ENCODE measurements at places on chromosomes 5 and 9.

GRCh38 chr9:82732928-82733327 is 330.0 kb downstream of the RASEF start:
- DNase-seq = no peak

GRCh38 chr9:36148311-36149051 is 11.9 kb downstream of the GLIPR2 start:
- no peak for DNase-seq

DNA sequence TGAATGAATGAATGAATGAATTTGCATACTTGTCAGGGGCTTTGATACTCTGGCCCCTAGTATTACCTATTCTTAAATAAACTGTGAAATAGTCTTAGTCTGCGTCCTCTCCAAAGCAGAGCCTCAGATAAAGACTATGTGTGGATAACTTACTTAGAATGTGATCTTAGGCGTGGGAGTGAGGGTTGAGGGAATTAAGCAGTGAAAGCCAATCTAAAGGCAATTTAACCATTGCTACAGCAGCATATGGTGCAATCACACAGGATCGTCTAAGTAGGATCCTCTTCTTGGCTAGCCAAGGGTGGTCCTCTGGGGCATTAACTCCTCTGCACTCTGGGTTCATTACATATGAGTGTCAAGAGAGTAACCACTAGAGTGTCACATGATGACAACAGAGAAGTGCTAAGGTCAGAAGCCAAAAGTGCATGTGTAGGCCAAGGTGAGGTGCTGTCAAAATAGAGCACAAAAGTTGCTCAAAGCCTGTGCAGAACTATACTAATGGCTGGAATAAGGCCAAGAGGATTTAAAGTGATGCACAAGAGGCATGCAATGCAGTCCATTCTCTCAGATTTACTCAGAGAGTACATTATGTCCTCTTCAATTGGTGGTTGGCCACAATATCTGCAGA is 274.4 kb upstream of the SEMA6A start:
- no peak for DNase-seq

GRCh38 chr9:125521462-125522327 is 185.3 kb downstream of the MAPKAP1 start:
- no peak for DNase-seq

- DNase-seq = no peak
Measured at GRCh38 chr9:14301583-14302021, 12.3 kb downstream of the NFIB start.

- DNase-seq = no peak
Measured at GRCh38 chr5:105956456-105957196, 1714.1 kb downstream of the EFNA5 start.

GRCh38 chr9:93601666-93602065 is 25.3 kb downstream of the PHF2 start:
- DNase-seq = no peak

GRCh38 chr9:35826071-35826701 is 2.3 kb downstream of the FAM221B start:
- DNase-seq = peak; percentile 66

GRCh38 chr5:133423011-133423617 is 189.2 kb downstream of the FSTL4 start:
- DNase-seq = no peak

- DNase-seq = no peak
Measured at GRCh38 chr5:75381456-75381855, 44.4 kb downstream of the HMGCR start.

- no peak for DNase-seq
Measured at GRCh38 chr9:87605676-87606075, 108.0 kb downstream of the DAPK1 start.

DNA sequence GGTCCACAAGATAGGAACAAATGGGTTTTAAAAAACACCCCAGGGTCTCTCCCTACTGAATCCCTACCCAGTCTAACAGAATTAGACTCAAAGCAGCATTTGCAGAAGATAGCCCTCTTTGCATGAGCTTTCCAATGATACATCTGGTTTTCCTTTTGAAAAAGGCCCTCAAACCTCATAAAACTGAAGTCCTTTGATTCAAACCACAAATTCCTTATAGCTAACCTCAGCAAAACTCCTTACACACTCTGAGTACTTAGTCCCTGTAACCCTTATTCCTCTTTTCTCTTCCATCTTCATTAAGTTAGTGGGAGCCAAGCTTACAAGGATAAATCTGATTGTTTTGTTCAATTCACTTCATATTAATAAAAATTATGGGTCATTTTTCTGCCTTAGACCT is 90.5 kb upstream of the TNC start:
- no peak for DNase-seq

DNA sequence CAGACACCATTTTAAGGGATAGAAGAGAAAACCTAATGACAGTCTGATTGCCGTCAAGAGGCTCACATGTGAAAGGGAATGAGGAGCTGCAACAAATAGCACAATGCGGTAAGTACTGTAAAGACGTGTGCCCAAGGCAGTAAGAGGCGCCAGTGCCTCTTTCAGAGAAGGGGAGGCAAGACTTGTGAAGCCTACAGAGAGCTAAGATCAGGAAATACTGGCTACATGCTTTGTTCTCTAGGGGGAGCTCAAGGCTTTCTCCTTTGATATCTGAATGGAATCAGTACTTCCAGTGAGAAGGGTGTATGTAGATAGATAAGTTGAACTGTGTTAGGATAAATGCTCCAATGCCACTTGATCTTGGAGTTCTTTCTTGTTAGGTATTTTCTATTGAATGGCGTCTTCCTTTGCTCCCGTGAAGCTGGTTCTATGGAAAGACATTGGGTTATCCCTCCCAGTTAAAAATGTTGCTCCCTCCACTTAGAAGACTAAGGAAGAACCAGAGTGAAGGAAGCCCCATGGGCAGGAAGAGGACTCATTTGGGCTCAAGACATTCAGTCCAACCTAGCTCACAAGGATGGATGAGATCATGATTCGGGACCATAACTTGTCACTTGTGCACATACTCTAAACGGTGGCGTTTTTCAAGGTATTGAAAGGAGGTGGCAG is 23.5 kb upstream of the ALDOB start:
- peak; percentile 69 for DNase-seq

GRCh38 chr9:82184524-82184923 is 196.0 kb downstream of the SPATA31D1 start:
- DNase-seq = no peak

DNA sequence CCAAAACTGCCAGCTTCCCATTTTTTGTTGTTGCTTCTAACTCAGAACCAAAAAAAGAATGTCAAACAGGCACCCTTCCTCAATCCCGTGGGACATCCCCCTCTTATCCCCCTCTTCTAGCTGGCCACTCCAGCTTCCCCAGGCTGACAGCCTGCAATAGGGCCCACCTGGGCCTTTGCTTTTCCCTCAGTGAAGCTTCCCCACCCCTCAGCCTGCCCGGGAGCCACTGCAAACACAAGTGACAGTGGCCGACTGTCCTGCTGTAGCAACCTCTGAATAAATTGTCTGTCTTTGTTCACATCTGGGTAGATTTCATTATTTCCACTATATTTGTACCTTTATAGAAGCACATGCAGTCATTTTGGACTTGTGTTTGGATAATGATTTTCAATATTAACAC is 245.3 kb downstream of the GADD45G start:
- no peak for DNase-seq

GRCh38 chr5:76196886-76197489 is 113.8 kb downstream of the SV2C start:
- DNase-seq = no peak

DNA sequence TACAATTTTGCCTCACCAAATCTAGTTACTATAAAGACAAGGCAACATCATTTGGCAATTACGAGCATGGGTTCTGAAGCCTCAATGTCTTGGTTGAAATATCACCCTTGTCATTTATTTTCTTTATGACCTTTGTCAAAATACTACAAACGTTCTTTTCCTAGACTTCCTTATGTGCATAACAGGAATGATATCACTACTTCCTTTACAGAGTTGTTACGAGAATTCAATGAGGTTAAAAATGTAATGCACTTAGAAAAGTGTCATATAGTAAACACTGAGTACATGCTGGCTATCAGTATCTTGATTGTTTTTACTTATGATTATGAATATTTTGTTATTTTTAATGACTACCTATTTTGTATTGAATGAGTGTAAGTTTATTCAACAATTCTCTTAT is 640.9 kb upstream of the CCNG1 start:
- DNase-seq = no peak

DNA sequence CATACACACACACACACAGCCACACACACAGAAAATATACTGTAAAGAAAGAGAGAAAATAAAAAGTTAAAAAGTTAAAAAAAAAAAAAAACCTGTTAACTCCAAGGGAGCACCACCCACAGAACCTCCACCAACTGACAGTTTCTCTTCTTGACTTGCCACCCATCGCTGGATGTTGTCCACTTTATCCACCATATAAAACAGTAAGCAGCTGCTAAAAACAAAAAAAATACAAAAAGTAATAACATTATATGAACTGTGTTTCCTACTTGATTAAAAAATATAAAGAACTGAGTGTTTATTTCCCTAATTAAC is 1.2 kb downstream of the PURA start:
- no peak for DNase-seq

GRCh38 chr5:111859031-111859430 is 102.0 kb upstream of the NREP start:
- DNase-seq = no peak

DNA sequence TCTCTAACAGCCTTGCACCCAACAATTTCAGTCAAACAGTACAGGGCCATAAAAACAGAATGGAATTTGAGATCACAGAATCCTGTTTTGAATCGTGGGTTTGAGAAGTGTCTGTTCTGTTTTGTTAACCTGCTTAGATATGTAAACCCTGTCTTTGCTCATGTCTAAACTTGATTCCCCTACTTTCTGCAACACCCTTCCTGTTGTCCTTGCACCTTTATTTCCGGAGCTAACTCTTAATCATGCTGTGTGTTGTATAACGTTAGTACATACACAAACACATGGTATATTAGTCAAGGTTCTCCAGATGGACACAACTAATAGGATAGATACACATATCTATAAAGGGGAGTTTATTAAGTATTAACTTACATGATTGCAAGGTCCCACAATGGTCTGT is 2229.2 kb upstream of the C9orf72 start:
- no peak for DNase-seq

DNA sequence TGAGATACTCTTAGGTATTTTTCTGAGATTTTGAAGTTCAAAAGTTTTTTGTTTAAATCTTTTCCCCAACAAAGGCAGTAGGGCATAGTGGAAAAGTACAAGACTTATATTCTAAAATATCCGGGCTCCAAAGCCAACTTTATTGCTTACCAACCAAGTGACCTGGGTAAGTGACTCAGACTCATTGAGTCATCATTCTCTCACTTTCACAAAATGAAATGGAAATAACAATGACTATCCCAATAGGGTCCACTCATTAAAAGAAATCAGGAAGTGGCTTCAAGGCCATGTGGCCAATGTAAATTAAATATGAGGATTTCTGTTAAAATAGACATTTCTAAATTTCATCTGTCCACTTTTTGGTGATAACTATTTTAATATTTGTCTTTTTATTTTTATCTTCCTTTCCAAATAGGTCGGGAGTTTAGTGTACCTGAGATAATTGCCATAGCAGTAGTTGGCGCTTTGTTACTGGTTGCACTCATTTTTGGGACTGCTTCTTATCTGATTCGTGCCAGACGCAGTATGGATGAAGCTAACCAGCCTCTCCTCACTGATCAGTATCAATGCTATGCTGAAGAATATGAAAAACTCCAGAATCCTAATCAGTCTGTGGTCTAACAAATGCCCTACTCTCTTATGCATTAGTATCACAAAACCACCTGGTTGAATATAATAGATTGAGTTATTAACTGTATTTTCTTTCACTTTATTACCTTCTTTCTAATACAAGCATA is 15.5 kb downstream of the TYRP1 start:
- no peak for DNase-seq

- peak; percentile 73 for DNase-seq
Measured at GRCh38 chr5:73596705-73597328, 29.2 kb upstream of the ARHGEF28 start.

GRCh38 chr9:81370096-81370495 is 319.3 kb downstream of the TLE1 start:
- DNase-seq = no peak

DNA sequence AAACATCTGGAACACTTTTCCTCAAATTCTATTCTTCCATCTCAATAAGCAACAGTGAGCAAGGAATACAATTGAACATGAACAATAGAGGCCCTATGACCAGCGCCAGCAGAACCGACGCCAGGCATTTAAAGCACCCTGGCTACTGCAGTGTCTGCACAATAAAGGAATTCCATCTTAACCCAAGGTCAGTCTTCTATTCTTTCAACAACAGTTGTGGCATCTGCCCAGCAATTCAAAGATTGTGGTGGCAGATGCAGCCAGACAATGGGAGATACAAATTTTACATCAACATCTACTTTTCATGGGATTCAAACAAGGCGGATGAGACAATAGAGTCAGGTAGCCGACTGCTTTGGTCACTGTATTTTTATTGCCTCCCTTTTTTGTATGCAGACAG is 65.9 kb downstream of the ELL2 start:
- DNase-seq = peak; percentile 90

DNA sequence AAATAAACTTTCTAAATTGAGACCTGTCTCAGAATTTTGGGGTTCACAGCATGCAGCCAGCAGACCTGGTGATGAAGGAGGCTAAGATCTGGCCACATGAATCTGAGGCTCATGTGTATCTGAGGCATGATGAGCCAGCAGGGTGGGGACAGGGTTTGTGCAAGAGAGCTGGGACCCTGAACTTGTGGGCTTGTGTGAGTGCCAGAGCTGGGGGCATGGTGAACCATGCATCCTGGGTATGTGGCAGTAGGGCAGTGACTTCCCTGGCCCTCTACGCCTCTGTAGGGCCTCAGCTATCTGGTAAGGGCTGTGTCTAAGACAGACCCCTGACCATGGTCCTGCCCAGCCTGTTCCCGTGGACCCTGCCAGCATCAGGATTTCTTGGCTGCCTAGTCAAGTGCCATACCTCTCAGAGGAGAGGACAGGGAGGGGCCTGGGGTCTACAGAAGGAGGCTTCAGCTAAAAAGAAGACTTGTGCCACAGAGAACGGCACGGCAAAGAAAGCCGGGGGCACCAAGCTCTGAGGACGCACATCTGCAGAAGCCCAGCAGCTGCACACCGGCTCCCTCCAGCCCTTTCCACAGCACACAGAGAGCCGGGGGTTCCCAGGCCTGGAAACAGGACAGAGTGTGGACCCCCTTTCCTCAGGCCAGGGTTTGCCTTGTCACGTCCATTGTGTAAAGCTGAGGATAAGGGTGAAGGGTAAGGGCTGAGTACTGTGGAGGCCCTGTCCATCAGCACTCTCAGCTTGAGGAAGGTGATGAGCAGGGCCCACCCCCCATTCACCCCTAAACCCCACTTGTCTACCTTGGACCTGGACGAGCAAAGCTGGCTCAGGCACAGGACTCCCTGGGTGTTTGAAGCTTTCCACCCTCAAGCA is 130.1 kb downstream of the MRPL36 start:
- no peak for DNase-seq
